Iris pigment epithelial cell (primary cell): ENCODE measurements at places on chromosomes 2 and 18.
A peak's percentile ranks its signal among the peaks of the same experiment; 100 is the strongest.

- DNase-seq, result peak; percentile 91
Measured at GRCh38 chr2:24721470-24721869, 71.7 kb downstream of the PTRHD1 start.

DNA sequence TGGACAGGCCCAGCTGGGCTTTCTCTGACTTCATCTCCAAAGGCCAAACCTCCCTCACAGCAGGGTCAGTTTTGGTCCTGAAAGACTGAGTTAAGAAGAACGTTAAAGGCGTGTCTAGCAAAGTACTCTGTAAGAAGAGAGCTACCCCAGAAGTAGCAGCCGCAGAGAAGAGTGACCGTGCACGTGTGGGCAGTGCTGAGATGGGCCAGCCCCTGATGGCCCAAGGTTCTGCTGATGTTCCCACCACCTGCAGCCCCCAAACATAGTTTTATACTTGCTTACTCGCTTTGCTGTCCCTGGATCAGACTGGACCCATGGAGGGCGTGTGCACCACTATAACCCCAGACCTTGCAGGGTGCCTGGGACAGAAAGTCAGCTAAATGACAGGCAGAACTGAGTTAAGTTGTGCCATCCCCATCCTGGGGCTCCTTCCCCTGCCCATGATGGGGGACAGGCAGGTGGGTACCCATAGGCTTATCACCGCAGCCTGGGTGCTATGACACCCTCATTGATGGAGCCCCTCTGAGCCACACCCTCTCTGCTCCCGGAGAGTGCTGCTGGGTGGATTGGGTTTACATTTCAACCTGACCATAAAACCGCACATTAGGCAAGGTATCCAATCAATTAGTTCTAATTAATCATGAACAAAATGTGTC lies 367.3 kb upstream of the HS6ST1 start:
- no peak for DNase-seq

DNA sequence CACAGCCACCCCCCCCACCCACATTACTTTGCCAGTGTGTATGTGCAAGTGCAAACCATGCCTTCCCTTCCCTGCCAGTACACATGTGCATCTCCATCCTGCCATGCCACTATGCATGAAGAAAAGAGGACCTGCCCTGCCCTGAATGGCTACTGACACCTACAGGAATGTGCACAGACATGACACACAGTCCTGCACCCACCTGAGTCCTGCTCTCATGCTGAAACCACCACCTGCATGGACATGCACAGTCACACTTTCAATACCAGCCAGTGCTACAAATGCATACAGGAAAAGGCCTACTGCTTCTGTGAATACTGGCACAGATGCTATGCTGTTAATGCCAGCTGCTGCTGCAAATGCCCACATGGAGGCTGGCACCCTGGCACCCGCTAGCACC lies 334.4 kb upstream of the DLGAP1 start:
- no peak for DNase-seq

DNA sequence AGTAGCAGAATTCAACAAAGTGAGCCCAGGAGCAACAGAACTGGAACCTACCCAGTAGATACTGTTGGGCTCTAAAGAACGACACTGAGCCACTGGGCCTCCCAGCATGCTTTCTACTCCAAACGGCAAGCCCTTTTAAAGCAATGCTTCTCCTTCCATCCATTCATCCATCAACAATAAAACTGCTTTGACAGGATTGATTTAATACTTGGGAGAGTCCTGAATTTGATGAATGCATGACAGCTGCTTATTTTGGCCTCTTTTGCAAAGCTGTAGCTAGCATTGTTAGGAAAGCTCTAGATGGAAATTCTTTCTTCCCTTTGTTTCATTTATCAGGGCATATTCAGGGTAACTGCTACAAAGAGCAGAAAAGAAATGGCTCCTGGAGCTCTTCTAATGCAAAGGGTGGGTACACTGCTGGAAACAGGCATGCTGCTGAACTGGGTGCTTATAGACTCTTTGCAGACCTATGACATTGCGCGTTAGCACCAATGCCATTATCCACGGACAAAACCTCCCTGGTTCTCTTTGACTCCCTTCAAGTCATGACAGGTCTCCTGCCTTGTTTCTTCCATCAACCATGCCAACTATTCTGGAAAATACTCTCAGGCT lies 138.4 kb upstream of the HNRNPA3 start:
- no peak for DNase-seq

- no peak for DNase-seq
Measured at GRCh38 chr2:197558393-197558792, 42.5 kb downstream of the MOB4 start.

DNA sequence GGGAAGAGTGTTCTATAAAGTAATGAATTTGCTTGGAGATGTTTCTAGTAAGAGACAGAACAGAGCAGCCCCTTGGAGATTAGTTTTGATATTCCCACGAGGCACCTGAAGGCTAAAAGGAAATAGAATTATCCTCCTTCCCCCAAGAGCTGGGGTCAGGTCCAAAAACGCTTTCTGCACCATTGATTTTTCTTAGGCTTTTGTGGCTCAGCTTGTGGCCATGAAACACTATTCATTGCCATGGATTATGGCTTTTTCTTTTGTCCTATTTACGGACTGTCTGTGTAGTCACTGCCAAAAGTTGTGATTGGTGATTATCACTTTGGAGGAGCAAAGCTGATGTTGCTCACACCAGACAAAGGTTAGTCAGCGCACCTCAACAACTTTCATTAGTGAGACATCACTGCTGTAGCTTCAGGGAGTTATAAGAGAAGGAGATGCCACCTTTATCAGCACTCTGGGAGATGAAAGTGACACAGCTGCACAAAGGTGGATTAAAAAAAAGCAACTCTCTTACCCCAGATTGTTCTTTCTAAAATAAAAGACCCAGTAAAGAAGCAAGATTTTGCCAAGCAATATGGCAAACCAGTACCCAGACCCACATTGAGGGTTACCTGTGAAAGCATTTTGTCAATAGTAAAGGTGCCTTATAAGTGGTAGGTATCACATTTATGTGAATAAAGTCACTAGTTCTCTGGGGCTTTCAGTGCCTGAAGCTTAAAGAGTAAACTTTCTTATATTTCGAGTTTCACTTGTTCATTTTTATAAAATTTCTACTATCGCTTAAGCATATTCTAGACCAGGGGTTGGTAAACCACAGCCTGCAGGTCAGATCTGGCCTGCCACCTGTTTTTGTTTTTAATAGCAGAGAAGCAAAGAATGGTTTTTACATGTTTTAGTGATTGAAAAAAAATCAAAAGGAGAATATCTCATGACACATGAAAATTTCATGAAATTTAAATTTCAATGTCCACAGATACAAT lies 10.6 kb downstream of the CXCR4 start:
- DNase-seq, result no peak

GRCh38 chr2:230811508-230811907 lies 53.2 kb upstream of the ITM2C start:
- peak; percentile 91 for DNase-seq

- no peak for DNase-seq
Measured at GRCh38 chr2:239420082-239420481, 19.3 kb upstream of the HDAC4 start.

DNA sequence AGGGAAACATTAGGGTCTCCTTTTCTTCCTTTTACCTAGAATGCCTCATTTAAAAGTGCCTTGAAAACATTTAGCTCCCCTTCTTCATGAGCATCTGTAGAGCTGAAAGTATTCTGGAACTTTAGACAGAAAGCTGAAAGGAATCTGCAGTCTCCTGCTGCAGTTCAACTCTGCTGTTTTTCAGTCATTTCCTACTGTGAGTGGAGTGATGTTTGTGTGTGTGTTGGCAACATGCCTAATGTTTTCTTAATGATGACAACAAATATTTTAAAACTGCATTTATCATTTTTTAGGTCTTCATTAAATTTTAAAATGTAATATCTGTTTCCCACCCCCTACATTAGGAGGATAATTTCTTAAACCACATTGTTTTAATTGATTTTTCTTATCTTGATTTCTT lies 66.6 kb downstream of the TWSG1 start:
- DNase-seq, result no peak

- no peak for DNase-seq
Measured at GRCh38 chr18:47868744-47869143, 61.7 kb downstream of the SMAD2 start.

DNA sequence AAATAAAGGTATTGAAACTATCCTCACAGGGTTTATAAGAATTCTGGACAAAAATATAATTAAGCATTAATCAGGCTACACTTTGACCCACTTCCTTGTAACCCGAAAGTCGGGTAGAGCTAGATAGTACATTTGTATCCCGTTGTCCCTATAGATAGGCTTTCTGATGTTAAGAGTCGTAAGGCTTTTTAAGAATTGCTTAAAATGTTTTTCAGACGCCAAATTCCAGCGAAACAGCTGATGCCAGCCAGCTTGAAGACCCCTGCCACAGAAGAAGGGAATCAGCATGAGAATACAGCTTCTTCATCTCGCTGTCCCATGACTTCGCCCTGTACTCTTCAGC lies 962 bp upstream of the GPR155 start:
- no peak for DNase-seq

DNA sequence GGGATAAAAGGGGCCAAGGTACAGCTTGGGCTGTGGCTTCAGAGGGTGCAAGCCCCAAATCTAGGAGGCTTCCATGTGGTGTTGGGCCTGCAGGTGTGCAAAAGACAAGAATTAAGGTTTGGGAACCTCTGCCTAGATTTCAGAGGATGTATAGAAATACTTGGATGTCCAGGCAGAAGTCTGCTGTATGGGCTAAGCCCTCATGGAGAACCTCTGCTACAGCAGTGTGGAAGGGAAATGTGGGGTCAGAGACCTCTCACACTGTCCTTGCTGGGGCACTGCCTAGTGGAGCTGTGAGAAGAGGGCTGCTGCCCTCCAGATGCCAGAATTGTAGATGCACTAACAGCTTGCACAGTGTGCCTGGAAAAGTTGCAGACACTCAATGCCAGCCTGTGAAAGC lies 880.6 kb upstream of the ID2 start:
- DNase-seq, result no peak

- peak; percentile 34 for DNase-seq
Measured at GRCh38 chr2:23293731-23294130, 91.2 kb upstream of the KLHL29 start.

DNA sequence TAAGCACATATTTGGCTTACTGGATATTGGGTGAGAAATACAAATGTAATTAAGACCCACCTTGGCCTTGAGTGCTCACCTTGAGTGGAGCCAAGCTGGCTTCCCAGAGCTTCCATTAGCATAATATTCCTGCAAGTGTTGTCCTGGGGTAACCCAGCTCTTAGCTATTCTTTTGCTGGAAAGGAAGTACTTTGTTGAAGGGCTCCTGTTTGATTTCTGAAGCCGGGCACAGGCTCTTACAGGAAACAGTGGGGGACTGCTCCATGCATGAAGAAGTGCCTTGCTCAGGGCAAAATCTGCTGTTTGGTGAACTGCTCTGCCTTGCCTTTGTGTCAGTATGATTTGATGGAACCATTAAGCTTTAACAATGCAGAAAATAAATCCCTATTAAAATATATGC lies 325.4 kb downstream of the SMAD2 start:
- no peak for DNase-seq

GRCh38 chr18:6947338-6948030 lies 170.1 kb downstream of the LAMA1 start:
- no peak for DNase-seq

GRCh38 chr2:236244256-236244655 lies 19.9 kb downstream of the ASB18 start:
- DNase-seq, result no peak

DNA sequence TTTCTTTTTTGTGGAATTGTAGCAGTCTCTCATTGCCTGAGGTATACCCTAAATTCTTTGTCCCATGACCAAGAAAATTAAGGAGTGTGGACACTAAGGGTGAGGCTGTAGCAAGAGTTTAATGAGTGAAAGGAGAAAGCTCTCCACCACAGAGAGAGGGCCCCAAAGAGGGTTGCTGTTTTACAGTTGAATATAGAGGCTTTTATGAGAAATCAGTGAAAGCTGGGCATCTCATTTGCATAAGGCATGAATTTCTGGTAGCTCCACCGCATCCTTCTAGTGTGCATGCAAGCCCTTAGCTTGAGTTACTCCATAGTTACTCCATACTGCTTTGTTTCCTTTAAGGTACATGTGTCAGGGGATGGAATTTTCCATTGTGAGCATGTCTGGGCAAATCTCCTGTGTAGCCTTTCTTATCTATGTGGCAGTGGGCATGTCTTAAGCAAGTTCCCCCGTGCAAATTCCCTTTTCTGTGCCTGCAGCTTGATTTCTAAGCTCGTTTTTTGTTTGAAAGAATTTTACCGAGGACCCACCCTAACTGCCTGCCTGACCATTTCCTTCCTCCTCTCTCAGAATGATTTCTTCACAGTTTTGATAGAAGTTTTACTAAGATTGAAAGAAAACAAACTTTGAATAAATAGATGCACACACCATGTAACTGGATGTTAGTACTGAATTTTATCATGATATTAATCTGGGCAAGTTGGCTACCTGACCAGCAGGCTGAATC lies 218.9 kb downstream of the PARD3B start:
- DNase-seq, result no peak

- DNase-seq, result no peak
Measured at GRCh38 chr2:189138800-189139199, 40.8 kb downstream of the COL5A2 start.

DNA sequence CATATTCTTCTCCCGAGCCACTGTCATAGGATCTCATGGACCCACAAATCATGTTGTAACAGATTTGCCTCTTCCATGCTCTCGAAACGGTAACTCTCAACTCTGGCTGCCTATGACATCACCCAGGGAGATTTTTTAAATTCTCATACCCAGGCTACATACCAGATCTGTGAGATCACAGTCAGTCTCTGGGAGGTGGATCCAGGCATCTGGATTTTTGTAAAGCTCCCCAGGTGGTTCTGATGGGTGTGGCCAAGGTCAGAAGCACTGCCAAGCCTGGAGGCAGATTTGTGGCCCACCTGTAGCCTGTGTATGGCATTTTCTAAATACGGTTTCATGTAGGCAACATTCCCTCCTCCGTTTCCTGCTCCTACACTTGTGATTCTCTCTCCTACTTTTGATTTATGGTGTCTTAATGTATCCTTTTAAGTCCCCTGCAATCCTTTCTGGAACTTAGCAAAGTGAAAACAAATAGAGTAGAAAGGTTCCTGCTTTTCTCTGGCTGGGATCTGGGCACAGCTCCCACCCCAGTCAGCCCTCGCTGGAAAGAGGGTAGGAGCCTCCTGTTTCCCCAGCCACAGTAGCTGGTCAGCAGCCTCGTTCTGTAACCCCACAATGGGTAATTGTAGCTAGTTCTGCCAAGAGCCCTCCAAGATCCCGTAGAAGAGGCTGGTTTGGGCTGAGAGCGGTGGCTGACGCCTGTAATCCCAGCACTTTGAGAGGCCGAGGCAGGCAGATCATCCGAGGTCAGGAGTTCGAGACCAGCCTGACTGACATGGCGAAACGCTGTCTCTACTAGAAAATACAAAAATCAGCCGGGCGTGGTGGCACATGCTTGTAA lies 96.2 kb downstream of the KLHL29 start:
- DNase-seq, result peak; percentile 93
